HuH-7 (cell line): ENCODE measurements at places on chromosomes 3 and 15.

- no peak for DNase-seq
Observed at GRCh38 chr3:4601892-4602291, 108.7 kb downstream of the ITPR1 start.

GRCh38 chr15:96323319-96324145 is 7.0 kb upstream of the NR2F2 start:
- DNase-seq, result no peak

DNA sequence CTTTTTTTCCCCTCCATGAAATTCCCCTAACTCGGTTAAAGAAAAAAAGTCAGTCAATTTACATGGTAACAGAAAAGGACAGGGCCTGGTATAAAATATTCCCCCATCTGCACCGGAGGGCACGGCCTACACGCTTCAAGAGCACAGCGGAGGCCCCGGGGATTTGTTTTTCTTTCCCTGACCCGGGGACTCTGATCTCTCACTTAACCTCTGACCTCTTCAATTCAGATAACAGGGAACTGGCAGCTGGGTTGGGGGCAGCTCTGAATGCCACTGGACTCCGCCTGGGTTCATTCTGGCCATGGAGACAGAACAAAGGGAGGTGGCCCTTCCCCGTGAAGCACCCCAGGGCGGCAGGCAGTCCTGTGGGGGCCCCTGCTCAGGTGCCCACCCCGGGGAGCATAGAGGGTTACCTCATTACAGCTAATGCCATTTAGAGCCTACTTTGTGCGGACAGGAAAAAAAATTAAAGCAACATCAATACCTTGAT is 257.5 kb downstream of the SHQ1 start:
- peak; percentile 26 for DNase-seq

DNA sequence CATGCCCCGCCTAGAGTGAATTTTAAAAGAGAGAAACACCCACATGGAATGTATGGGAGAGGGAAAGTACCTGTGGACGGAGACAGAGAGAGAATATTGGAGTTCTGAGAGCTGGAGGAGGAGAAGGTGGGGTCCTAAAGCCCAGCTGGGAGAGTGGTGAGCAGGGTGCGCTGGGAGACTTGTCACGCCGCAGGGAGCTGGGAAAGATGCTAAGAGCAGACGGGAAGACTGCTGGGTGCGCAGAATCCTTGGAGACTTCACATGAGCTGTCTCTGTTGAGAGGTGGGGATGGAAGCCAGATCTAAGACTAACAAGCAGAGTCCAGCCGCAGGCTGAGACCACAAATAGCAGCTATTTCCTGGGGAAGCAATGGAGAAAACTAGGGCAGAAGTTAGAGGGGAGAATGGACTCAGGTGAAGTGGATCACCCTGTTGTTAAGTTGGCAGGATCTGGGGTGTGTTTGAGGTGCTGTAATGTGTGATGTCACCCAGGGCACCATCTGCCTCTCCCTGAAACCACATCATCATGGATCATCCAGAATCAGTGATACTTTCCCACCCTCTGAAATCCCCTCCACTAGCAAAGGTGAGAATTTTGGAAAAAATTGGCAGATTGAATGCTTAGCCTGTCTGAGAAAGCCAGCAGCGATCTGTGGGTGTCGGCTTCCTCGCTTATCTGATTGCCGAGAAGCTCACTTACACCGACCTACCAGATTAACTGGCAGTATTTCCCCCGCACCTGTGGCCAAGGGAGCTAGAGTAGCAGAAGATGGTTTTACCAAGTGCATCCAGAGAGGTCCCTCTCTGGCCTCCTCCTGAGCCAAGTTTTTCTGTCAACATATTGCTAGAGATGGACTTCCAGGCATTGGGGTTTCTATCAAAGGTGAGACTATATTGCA is 174.8 kb upstream of the BHLHE40 start:
- DNase-seq, result no peak

DNA sequence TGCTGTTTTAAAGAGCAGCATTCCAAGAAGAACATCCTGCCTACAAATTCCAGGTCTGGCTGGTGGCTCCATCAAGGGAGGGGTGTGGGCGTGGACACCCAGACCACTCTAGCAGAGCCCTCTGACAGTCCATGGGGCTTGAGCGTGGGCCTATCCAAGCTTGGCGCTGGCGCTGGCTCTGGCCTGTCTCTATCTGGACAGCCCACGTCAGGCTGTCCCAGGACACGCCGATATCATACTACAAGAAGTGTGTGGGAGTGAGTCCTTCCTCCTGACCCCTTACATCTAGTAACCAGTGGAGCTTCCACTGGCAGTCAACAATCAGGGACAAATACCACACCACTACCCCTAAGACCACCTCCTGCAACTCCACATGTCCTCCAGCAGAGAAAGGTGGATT is 17.1 kb upstream of the DUSP7 start:
- no peak for DNase-seq

- DNase-seq, result peak; percentile 1
Observed at GRCh38 chr3:8709801-8710507, 23.6 kb upstream of the CAV3 start.

DNA sequence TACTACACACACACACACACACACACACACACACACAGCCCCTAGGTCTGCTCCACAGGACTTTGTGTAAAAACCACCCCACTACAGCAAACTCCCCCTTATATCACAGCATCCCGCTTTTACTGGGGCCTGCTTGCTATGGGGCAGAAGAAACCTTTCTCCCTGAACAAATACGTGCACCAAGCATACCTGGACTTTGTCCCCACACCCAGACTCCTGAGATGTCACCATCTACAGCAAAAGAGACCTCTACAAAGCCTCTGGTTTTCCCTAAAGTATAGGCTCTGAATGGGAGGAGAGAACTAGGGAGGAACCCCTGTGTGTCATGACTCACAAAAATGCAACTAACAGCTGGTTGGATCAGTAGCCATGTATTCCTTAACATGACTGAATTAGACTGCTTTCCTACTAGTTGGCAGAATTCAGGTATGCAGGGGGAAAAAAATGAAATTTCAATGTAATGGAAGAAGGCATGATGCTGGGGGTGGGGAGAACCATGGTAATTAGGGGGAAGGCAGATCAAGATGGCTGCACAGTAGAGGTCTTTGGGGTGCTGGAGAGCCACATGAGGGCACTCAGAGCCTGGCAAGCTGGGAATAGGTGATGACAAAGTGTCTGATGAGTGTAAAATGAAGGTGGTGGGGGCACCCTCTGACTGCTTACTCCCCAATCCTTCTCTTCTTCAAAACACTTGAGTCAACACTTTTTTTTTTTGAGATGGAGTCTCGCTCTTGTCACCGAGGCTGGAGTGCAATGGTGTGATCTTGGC is 45.9 kb downstream of the DAPK2 start:
- DNase-seq, result no peak

DNA sequence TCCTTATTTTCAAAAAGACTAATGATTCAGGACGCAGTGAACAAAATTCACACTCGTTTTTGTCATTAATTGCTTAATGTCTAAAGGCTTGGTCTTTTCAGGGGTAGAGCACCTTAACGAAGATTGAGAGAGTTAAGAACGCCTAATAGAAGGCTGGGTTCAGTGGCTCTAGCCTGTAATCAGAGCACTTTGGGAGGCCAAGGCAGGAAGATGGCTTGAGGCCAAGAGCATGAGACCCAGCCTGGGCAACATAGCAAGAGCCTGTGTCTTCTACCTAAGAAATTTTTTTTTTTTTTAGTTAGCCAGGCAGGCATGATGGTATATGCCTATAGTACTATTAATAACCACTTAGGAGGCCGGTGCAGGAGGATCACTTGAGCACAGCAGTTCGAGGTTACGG is 7.5 kb downstream of the PIK3CB start:
- no peak for DNase-seq

GRCh38 chr3:100516838-100517237 is 24.4 kb downstream of the TMEM45A start:
- DNase-seq, result no peak

- DNase-seq, result no peak
Observed at GRCh38 chr3:136696797-136697196, 55.4 kb downstream of the STAG1 start.

DNA sequence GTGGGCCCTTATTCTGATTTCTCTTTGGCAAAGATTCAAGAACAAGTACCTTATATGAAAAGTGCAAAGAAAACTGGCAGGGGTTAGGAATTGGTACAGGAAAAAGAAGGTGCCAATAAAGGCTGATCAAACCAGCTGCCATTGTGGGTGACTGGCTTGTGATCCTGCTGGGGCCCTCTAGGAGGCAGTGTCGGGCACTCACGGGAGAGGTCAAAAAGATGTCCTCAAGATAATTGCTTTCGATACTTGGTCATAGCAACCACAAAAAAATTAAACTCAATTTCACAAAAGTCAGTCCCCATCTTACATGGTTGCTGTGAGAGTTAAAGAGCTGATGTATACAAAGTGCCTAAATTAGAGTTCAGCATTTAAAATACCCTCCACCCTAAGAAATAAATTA is 31.0 kb upstream of the CAV3 start:
- DNase-seq, result no peak

- DNase-seq, result peak; percentile 78
Observed at GRCh38 chr3:113626503-113627371, 69.7 kb downstream of the USF3 start.

- DNase-seq, result no peak
Observed at GRCh38 chr3:155912579-155913190, 42.2 kb downstream of the GMPS start.

- no peak for DNase-seq
Observed at GRCh38 chr3:141129541-141130011, 78.4 kb downstream of the SPSB4 start.

DNA sequence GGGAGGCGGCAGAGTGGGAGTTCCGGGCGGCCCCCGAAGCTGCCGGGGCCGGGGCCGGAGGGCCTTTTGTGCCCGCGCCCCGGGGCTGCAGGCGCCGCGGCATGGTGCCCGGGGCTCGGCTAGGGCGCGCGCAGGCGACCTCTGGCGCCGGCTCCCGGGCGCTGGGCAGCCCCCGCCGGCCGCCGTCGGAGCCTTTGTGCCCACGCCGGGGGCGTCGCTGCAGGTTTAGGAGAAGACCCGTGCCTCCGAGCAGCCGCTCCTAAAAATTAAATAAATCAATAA is 299 bp downstream of the PAQR9 start:
- no peak for DNase-seq

DNA sequence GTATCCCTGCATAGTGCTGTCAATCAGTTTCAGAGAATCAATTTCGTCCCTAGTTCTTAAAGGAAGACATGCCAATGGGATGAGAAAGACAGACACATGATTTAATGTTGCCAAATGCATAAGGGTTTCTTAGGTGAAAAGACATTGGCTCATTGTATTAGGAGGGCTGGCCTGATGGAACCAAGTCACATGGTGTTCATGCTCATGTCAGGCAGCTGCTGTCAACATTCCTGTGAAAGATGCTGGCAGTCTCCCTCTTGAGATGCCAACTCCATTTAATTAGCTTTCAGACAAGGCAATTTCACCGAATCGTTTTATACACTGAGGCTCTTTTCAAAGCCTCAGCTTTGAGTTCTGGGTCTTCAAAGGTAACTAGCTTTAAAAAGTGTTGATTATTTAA is 16.1 kb upstream of the IL1RAP start:
- DNase-seq, result no peak

DNA sequence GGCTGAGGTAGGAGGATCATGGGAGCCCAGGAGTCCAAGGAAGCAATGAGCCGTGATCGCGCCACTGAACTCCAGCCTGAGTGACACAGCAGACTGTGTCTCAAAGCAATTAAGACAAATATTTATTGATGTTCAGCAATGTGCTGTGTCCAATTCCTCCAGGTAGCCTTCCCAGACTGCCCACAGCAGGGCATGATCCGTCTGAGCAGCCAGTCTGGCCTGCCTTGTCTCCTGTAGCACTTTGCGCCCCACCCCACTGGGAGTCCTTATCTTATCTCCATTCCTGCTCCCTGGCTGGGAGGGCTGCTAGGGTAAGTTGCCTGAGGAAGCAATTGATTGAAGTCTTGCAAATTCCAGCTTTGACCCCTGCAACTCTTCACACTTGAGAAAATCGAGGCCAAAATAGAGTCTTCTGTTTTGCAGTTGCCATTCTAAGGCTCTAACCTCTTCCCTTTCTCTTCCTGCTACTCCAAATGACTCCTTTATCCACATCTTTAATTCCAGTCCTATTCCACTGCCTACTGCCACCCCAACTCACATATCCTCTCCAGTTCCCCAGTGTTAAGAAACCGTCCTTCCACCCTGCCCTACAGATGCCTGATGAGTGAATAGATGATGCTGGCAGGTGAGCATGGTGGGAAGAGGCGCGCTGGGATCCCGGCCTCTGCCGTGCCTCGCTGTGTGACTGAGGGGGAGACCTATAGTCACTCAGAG is 26.9 kb upstream of the LCTL start:
- DNase-seq, result peak; percentile 59

DNA sequence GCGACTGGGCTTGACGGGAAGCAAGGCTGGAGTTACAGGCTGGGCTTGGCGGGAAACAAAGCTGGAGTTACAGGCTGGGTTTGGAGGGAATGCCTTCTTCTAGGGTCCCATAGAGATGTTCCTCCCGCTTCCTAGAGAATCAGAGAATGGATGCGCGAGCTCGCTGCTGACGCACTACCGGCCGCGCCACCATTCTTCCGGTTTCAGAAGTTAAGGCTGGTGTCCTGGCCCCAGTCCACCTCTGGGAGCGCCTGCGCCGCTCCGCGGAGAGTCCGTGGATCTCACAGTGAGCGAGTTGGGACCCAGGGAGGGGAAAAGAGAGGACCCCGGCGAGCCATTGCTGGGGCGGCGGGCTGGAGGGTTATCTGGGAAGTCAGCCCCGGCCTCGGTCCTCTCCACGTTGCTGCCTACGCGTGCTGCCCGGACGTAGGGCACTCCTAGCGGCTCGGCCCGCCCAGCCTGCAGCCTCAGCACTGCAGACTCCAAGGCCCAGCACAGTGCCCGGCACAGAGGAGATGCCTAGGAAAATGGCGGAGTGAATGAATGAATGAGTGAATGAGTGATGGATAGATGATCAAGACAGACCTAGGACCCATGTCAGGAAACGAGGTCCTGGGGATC is at the start of gene ZNF502:
ZNF502 (plus strand) TSS at position 206 of the 621 bp plus-strand sequence. CDS start 7,602 bp downstream, outside the sequence.
- no peak for DNase-seq

- no peak for DNase-seq
Observed at GRCh38 chr3:4021162-4021561, 221.9 kb downstream of the LRRN1 start.

DNA sequence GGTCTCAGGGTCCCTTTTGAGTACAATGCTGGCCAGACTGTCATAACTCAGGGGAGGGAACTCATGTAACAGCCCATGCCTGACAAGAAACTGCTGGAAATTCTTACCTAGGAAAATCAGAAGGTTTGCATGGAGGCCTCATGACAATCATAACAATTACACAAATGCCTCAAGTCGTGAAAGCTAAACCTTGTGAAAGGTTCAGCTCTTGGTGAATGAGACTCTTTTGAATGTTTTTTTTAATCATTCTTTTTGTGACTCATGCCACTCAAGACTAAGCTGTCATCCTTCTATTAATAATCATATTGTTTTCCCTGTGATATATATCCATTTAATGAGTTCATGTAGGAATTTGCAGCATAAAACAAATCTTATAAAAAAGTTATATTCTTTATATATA is 61.4 kb upstream of the LEKR1 start:
- no peak for DNase-seq
